Esophagus squamous epithelium (tissue), 5 donors: ENCODE measurements at places on chromosomes 12 and 14.

DNA sequence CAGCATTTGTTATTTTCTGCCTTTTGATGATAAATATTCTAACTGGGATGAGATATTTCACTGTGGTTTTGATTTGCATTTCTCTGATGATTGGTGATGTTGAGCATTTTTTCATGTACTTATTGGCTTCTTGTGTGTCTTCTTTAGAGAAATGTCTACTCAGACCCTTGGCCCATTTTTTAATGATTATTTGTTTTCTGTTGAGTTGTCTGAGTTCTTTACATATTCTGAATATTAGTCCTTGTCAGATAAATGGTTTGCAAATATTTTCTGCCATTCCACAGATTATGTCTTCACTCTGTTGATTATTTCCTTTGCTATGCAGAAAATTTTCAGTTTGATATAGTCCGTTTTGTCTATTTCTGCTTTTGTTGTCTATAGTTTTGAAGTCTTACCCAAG, 317.0 kb downstream of the CEP128 start:
- DNase-seq = no peak

GRCh38 chr12:117603316-117604113, 242.1 kb upstream of the NOS1 start:
- no peak for DNase-seq

DNA sequence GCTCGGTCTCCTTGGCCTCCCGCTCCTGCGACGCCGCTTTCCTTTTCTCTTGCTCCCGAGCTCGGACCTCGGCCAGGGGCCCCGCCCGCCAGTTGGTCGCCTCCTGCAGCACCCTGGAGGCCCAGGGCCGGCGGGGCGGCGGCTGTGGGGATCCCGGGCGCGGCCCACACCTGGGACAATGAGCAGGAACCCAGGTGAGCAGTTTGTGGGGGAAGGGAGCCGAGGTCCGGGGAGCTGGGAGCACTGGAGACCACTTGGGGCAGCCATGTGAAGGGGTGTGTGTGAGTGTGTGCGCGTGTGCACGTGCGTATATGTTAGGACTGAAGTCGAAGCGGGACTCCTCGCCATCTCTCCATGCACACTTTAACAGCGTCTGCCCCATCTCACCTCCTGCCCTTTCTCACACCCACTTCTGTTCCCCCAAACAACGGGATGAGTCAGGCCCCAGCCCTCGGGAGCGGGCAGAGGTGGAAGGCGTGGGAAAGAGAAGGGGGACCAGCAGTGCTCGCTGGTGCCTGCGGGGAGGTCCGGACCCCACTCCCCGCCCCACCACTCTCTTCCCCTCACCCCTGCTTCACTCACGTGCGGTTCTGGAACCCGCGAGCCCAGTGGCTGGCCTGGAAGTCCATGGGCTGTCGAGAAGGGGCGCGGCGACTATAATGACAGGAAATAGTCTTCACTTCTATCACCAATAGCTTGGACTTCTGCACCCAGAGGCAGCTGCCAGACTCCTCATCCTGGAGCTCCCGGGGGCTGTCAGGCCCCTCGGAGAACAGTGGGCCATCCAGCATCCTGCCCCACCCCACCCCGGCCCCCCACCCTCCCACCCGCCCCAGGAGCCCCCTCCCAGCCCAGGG, 450 bp downstream of the DDN start:
- DNase-seq = no peak

DNA sequence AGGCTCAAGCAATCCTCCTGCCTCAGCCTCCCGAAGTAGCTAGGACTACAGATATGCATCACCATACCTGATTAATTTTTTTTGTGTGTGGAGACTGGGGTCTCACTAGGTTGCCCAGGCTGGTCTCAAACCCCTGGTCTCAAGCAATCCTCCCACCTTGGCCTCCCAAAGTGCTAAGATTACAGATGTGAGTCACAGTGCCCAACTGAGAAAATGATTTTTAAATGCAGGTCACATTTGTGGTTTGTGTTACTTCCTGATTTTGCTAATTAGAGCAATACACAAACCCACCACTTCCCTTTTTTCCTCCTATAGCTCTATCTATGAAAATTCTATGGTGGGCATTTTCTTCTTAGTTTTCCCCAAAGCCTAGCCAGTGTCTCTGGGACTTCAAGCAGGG, 45.5 kb upstream of the TMEM263 start:
- no peak for DNase-seq

DNA sequence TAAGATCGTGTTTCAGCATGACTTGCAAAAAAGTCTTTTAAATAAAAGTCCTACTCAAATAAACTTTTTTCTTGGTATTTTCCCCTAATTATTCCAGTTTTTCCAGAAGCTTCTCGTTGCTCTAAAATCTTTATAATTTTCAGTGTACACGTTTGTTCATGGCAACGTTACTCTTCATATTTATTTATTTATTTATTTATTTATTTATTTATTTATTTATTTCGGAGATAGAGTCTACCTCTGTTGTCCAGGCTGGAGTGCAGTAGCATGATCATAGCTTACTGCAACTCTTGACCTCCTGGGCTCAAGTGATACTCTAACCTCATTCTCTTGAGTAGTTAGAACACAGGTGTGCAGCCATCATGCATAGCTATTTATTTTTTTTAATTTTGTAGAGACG, 438.3 kb upstream of the MDGA2 start:
- no peak for DNase-seq

DNA sequence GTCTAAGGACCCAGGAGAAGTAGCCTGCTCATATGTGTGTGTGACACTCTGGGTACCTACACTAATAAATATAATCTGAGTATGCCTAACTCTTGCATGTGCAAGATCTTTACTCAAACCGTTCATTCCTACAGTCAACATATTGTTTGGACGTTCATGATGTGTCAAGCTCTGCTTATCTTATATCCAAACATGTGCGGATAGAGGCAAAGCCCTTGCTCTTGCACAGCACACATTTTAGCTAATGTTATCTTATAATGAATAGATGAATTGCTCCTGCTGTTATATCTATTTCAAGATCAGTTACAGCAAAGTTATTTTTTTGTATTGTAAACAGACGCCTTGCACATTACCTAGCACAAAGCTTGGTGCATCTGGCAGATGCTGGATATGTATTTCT, 228.4 kb upstream of the FLRT2 start:
- no peak for DNase-seq

DNA sequence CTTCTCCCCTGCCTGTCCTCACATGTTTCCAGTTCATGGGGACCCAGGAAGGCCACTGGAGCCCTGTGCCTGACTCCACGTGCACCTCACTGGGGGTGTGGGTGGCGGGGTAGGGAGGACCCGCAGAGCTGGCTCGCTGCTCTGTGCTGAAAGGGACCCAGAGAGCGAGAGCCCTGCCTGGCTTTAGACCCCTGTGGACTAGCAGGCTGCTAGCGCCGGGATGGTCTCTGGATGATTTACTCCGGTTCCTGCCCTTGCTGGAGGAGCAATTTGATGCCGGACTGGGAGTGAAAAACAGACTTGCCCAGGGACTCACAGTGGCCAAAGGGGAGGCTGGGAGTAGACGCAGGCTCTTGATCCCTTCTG, 49.0 kb downstream of the NTF3 start:
- DNase-seq = no peak

DNA sequence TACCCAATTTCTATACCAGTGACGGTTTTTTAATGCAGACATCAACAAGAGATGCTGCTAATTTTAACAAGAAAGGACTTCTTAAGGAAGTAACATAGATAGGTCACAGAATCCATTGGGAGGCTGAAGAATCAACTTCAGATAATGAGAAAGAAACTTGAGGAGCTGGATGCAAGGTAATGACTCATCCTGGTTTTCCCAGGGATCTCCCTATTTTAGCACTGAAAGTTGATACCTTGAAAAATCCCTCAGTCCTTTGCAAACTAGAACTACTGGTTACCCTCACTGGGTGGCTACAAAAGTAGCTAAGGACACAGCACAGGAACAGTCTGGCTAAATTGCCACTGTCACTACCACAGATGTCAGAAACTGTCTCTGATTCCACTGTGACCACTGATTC, 561.9 kb downstream of the FLRT2 start:
- no peak for DNase-seq

- DNase-seq = no peak
These were observed 771 bp downstream of the DAAM1 start for GRCh38 chr14:59189091-59189785.

GRCh38 chr14:72291908-72292688, 359.9 kb downstream of the RGS6 start:
- no peak for DNase-seq

- DNase-seq = no peak
These were observed 57.5 kb downstream of the CALM1 start for GRCh38 chr14:90454041-90455000.

DNA sequence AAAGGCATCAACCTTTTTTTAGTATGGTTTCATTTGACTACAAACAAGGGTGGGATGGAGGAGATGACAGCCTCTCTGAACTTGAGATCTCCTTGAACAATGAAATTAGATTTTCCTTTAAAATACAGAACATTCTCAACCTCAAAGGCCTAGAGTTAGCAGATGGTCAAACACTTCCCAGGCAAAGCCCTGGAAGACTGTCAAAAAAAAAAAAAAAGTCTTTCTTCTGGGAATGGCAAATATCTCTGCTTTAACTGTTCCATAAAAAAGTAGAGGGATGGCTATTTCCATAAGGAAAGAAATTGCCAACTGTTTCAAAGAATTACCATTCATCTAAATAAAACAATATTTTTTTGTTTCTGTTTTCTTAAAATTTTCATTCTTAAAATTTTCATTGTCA, 870.8 kb downstream of the GALC start:
- no peak for DNase-seq

- no peak for DNase-seq
These were observed 166.6 kb downstream of the PIWIL1 start for GRCh38 chr12:130504110-130504839.

GRCh38 chr12:52657250-52657902, 5.4 kb upstream of the KRT2 start:
- DNase-seq = no peak

GRCh38 chr12:129753586-129753985, 150.2 kb downstream of the TMEM132D start:
- DNase-seq = no peak

GRCh38 chr12:28583701-28584261, 393.5 kb downstream of the CCDC91 start:
- no peak for DNase-seq

- no peak for DNase-seq
These were observed 231.7 kb upstream of the PRKD1 start for GRCh38 chr14:30159374-30159773.

DNA sequence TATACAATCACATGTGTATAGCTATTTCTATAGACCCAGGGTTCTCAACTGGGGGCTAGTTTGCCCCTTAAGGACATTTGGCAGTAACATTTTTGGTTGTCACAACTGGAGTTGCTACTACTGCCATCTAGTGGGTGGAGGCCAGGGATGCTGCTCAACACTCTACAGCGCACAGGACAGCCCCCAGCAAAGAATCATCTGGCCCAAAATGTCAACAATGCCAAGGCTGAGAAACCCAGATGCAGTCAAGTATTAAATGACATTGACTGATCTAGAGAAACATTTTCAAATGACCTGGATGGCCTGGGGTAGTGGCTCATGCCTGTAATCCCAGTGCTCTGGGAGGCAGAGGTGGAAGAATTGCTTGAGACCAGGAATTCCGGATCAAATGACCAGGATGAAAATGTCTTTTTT, 5.8 kb downstream of the WSB2 start:
- no peak for DNase-seq

- no peak for DNase-seq
These were observed 88.6 kb downstream of the R3HDM2 start for GRCh38 chr12:57342207-57342691.

DNA sequence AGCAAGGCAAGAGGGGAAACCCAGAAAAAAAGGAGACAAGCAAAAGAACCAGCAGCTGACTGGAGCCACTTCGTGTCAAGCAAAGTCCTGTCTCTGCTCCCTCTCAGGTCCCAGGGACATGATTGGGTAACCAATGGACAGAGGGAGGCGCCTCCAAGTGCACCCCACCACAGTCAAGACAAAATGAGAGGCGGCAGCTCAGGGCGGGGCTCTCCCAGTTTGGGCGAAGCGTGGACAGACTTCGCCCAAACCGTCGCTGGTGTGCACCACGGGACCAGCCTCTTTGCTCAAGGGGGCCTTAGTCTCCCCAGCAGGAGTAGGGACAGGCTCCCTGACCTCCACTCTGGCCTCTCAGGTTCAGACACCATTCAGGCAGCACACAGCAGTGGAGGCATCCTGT, 1.5 kb upstream of the BEGAIN start:
- no peak for DNase-seq

DNA sequence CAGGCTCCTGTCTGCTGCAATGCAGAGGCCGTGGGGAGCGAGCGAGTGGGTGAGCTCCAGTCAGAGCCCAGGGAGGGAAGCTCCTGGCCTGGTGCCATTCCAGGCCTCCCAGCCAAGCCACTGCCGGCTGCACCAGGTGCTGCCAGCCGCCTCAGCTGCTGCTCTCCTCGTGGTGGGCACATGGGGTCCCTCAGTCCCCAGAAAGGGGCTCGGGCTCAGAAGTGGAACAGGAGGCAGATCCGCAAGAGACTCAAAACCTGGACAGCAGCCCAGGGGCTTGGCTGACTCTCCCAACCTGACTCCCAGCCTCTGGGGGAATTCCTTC, 2.4 kb downstream of the ABCB9 start:
- no peak for DNase-seq

DNA sequence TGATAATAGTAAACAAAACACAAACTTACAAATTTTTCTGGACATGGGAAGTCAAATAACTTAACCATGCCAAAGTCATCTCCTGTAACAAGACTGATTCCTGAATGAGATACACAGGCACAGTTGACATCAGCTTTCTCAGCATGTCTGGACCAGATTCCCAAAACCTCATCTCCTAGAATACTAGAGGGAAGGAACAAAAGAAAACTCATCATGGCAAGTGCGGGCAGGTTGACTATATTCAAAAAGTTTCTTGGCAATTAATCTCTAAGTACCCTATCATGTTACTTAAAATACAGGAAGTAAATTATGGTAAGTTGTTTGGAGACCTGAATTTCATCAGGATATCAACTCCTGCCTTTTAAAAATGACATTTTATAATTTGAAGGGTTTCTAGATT, 53.9 kb downstream of the ZC3H14 start:
- no peak for DNase-seq

- DNase-seq = no peak
These were observed 65.8 kb upstream of the TMPO start for GRCh38 chr12:98449584-98449983.

DNA sequence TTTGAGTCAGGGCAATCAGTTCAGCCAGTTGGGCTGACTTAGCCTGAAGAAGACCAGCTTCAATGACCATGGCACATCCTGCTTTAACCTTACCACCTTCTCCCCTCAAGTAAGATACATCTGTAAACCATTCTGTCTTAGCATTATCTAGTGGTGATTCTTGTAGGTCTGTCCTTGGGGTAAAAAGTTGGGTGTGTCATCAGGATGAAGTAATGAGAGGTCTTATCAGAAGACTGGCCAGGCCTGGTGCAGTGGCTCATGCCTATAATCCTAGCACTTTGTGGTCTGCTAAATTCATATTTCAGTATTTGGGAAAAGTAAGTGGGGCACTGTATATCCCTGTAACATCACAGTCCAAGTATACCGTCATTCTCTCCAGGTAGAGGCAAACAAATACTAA, 19.1 kb downstream of the SINHCAF start:
- DNase-seq = no peak

- no peak for DNase-seq
These were observed 1.2 kb downstream of the SLCO1C1 start for GRCh38 chr12:20696181-20696905.
